ENCODE measurements at places on chromosomes 2 and 18.

- no peak for DNase-seq
These were observed 48.8 kb downstream of the ACVR1 start for GRCh38 chr2:157827377-157827776.

DNA sequence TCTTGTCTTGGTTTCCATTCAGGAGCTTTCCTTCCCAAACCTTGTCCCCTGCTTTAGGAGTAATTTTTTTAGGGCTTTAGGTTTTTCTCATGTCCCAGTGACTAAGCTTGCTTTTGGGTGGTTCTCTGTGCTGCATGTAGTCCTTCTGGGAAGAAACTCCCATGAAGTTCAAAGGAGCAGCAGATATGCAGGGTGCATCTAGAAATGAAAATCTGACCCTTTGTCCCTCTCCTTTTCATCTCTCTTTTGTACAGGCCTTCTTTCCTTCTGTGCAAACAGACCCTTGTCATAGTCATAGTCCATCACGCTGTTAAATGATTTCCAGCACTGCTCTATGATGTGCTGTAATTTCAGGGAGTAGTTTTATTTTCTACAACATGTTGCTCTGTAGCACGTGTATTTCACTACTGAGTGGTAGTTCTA is 20.4 kb downstream of the FMNL2 start:
- no peak for DNase-seq

DNA sequence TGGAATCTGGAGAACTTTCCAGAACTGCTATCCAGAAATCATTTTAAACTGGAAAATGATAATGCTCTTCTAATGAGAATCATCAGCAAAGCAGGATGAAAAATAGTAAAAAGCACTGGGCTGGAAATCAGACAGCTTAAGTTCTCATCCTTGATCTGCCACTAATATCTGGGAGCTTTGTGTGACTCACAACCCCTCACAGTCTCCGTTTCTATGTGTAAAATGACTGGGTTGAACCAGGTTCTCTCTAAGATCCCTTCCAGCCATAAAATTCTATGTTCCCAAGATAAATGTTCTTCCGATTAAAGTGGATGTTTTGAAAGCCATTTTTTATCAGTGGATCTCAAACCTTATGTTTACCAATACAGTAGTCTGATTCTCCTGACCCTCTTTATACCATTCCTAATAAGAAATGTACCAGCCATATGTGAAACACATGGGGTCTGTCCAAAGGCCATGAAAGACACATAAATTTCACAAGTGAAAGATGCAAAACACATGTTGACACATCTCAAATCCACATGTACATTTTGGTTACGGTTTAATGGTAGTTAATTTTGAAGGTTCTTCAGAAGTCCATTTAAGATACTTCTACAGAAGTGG is 188.8 kb downstream of the EN1 start:
- DNase-seq: no peak

GRCh38 chr2:97950329-97951154 is 45.2 kb downstream of the TMEM131 start:
- no peak for DNase-seq

DNA sequence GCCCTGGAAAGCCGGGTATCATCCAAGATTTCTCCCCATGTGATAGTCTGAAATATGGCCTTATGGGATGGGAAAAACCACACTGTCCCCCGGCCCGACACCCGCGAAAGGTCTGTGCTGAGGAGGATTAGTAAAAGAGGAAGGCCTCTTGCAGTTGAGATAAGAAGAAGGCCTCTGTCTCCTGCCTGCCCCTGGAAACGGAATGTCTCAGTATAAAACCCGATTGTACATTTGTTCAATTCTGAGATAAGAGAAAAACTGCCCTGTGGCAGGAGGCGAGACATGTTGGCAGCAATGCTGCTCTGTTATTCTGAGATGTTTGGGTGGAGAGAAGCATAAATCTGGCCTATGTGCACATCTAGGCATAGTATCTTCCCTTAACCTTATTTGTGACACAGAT is 26.8 kb downstream of the RUFY4 start:
- DNase-seq: no peak

DNA sequence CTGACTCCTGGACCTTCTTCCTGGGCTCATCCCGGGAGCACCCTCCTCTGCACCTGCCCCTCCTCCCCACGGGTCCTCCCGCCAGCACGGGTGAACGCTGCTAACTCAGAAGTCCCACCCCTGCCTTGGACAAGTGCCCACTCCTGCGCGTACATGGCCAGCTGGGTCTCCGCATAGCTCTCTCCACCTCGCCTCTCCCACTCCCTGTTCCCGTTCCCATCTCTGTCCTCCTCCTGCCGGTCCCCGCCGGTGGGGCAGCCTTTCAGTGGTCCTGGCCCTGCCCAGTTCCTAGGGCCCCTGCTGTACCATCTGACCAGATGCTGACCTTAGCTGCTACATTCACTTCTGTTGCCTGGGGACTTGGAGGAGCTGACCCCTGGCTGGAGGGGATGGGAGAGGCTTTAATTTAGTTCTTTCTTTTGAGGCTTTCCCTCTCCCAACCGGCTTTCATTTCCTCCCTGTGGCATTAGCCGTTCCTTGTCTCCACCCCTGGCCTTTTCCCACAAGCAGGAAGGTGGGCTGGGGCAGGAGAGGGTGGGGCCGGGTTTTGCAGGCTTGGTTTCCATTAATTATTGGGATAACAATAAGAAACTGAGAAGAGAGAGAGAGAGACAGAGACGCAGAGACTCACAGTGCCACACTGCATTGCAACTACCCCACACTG is 136.1 kb downstream of the SH3BP4 start:
- DNase-seq: no peak

DNA sequence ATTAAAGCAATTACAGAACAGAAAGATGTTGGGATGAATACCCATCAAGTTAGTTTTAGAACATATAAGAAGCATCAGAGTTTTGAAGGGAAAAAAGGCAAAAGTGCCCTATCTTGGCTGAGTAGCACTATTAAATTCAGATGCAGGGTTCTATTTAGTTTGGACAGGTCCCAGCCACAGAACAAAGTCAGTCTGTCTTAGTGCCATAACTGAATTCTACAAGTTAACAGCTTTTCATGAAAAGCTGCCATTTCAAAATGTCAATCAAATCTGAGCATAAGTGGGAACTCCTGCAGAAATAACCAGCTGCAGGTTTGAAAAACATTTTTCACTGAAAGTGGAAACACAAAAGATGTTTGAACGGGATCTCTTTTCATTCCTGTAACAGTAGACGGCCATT is 160.4 kb downstream of the SRBD1 start:
- DNase-seq: no peak

GRCh38 chr18:48473816-48474215 is 64.6 kb upstream of the ZBTB7C start:
- DNase-seq: no peak

DNA sequence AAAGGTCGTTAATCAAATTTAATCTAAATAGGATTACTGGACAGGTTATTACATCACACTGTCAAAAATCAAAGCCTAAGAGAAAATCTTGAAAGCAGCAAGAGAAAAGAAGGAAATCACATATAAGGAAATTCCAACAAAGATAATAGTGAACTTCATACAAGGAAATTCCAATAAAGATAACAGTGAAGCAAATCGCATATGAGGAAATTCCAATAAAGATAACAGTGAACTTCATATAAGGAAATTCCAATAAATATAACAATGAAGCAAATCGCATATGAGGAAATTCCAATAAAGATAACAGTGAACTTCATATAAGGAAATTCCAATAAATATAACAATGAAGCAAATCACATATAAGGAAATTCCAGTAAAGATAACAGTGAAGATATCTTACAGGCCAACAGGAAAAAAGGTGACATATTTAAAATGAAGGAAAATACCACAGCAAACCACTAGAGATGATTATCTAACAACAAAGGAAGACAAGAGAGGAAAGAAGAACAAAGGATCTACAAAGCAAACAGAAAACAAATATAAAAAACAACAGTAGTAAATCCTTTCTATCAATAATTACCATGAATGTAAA is 787.7 kb downstream of the CCDC85A start:
- no peak for DNase-seq

- DNase-seq: no peak
These were observed 26.6 kb downstream of the LRP1B start for GRCh38 chr2:142104134-142104758.

DNA sequence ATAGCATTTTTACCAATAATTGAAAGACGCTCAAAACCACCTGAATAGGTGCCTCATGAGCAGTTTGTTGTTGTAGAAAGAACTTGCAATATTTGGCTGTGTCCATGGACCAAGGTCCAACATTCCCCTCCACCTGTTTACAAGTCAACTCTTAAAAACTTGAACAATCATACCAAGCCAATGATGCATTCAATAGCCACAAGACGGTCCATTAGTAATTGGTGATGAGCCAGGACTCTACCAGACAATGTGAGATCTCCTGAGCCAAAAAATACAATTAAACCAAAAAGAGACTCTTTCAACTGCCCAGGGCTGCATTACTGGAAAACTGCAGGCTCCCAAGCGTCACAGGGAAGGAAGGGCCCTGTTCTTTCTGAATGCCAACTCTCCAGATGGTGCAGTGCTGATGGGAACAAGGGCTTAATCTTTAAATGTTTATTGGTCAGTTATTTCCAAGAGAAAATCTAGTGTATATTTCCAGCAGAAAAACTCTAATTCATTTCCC is 118.8 kb upstream of the EPB41L3 start:
- no peak for DNase-seq

DNA sequence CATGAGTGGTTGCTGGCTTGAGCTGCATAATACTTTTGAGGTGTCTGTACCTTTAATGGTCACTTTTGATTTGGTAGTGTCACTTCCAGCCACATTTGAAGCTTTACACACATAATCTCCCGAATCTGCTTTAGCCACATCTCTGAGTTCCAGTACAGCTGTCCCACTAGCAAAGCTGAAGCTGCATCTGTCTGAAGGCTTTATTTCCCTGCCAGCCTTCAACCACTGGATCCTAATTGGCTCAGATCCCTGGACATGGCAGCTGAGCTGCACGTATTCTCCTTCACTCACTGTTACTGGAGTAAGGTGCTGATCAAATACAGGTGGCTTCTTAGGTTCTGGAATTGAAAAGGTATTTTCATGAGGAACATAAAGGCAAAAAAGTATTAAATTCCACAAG is 99.7 kb downstream of the TTN start:
- DNase-seq: no peak

- no peak for DNase-seq
These were observed 27.4 kb upstream of the CUL3 start for GRCh38 chr2:224612578-224612977.
